Mononuclear cell (primary cell): ENCODE measurements at places on chromosomes 7 and 10. TPM values are rescaled to one million over a fixed set of nuclear protein-coding genes. Genes with fewer than 3 reads are reported as not detected.

Gene MYO3A
- total RNA-seq = 0.10 TPM

Gene ARHGEF35
- 1.2 TPM for total RNA-seq

Gene FXYD4
- not detected for total RNA-seq

Gene CNTNAP2
- total RNA-seq = 1.0 TPM

Gene SEMA3E
- not detected for total RNA-seq

Gene C10orf105
- total RNA-seq = 0.31 TPM

Gene VPS41
- 28.3 TPM for total RNA-seq

Gene ASB15
- not detected for total RNA-seq

Gene TMEM196
- total RNA-seq = not detected

Gene BICC1
- 0.21 TPM for total RNA-seq

Gene MDH2
- total RNA-seq = 28.2 TPM

Gene NKX1-2
- total RNA-seq = not detected

Gene CCDC146
- total RNA-seq = 11.2 TPM

Gene ANKRD61
- not detected for total RNA-seq

Gene CPVL
- 132 TPM for total RNA-seq

Gene JAKMIP3
- total RNA-seq = 0.21 TPM

Gene CREB5
- total RNA-seq = 17.8 TPM

Gene NUB1
- 70.9 TPM for total RNA-seq

Gene LIPN
- total RNA-seq = 3.0 TPM

Gene SPACDR
- 0.73 TPM for total RNA-seq

Gene FAM25A
- total RNA-seq = not detected
